Activated CD8-positive, alpha-beta memory T cell treated with anti-CD3 and anti-CD28 coated beads for 1 hour (primary cell): ENCODE measurements at places on chromosomes 6 and 20.

DNA sequence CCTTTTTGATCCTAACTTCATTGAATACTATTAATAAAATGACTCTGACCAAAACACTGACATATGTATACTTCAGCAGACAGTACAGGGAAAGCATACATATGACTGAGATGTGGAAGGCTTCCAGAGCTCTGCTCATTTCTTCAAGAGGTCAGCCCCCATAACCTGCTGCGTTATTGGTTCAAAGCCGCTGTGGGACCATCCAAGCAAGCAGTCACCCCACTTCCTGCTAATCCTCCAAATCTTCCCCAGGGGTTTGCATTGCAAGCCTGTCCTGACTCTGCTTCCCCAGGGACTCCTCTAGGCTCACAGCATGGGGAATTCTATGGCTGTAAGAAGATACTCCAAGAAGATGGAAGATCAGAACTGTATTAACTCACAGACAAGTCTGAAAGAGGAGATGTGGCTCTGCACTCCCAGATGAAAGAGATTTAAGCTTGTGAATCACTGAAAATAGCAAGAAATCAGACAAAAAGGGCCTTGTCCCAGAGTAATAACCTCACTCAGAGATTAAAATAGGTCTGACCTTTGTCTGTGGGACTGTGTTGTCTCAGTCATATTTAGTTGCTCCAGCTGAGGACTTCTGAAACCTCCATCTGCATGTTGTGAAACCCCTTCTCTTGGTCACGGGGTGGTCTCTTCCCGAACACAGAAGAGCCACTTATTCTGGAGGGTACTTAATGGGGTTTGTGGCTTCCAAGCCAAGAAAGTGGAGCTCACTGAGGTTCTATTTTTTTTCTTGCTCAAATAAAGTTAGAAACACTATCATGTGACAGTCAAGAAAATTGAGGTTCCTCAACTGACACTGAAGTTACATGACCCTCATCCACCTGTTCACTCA lies 101.5 kb upstream of the MARCKS start:
- DNase-seq = no peak

GRCh38 chr6:132131758-132132157 lies 180.6 kb upstream of the CCN2 start:
- DNase-seq = no peak

DNA sequence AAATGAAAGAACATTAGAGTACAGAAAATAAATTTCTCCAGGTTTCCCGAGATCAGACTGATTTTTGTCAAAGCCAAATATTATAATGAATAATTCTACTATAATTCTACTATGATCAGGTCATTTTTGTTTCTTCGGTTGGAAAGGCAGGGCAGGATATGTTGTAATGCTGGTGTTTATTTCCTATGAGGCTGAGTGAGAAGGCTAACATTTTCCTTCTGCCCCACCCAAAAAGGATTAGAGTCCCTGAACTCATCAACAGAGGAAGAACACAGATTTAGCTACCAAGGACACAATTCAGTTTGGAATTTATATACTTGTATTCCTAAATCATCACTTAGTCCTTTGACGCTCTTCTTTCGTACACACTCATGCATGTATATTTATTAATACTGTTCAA lies 318.9 kb downstream of the SYNE1 start:
- DNase-seq = no peak

- DNase-seq = no peak
Measured at GRCh38 chr6:36484736-36485135, 41.9 kb downstream of the KCTD20 start.

GRCh38 chr6:30328397-30328796 lies 1.7 kb downstream of the TRIM39 start:
- DNase-seq = no peak

DNA sequence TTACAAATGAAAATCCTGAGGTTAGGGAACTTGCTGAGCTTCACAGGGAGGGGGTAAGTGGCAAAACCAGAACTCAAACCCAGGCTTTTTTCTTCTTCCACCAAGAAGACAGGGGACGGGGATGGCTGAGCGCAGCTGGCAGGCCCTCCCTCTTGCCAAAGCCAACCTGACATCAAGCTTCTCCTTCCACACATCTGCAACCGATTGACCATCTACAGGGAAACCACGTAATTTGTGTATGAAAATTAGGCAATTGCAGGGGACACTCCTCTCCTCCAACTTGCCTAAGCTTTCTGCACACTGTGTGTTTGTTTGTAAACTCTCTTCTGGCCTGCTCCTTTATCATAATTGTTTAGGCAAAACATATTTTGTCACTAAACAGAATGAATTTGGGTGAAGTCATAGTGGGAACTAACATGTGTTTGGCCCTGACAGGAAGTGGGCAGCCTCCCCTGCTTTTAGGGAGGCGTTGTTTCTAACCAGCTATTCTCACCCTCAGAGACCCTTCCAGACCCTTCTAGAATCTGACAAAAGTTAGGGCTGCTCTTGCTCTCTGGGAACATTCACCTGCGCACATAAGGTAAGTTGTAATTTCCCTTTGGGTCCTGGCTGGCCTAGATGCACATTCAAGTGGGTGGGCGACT lies 18.9 kb downstream of the ZNF831 start:
- DNase-seq = no peak

- DNase-seq = no peak
Measured at GRCh38 chr20:603116-603640, 6.9 kb downstream of the TCF15 start.

GRCh38 chr6:22322103-22323030 lies 25.5 kb upstream of the PRL start:
- DNase-seq = no peak

DNA sequence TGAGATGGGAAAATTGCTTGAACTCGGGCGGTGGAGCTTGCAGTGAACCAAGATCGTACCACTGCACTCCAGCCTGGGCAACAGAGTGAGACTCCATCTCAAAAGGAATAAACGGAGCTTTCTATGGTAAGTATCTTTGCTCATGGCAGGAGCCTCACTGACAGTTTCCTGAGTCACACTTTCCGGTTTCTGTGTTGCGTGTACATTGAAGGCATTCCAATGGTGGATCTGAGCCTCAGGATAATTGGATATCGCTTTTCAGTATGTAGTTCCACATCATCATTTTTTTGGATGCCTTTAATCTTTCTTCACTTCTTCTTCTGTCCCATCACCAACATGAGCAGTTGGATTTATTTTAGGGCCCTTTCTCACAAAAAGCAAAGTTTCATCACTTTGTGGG lies 28.6 kb upstream of the GTSF1L start:
- no peak for DNase-seq
